ENCODE measurements at places on chromosomes 1 and 21.

GRCh38 chr1:13762642-13763041 is 62.7 kb downstream of the PRDM2 start:
- no peak for DNase-seq

GRCh38 chr1:198649232-198649967 is 10.6 kb downstream of the PTPRC start:
- DNase-seq, result no peak

GRCh38 chr1:181134543-181135436 is 46.3 kb downstream of the IER5 start:
- DNase-seq, result no peak

GRCh38 chr1:239237912-239238311 is 148.5 kb upstream of the CHRM3 start:
- DNase-seq, result no peak

DNA sequence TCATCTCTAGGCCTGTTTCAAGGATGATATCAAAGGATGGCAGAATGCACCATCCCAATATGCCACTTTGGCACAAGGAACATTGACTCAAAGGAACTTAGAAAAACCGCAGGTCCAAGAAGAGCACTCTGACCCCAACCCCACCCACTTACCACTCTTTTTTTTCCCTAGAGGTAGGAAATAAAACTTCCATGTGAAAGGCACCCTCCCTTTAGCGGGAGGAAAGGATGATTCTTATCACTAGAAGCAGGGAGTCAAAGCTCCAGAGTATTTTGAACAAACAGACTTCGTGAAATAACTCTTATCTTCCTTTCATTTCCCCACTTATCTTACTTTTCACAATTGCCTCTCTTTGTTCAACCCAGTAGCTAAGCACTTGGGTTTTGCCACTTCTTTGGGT is 22.2 kb downstream of the PSMG1 start:
- no peak for DNase-seq

DNA sequence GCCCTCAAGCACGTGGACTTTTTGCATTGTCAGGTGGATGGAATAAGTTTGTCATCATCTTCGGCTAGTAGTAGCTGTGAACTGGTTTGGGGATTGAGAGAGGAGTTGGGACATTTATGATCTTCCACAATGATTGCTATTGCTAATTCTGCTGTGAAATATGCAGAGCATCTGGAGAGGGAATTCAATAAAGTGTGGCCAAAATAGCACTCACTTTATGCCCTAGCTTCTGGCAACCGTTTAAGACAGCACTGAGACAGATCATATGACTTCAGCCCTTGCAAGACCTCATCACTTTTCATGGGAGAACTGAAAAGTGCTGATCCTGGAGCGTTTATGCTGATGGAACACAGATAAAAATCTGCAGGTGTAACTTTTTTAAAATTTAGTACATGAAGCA is 360.8 kb downstream of the GPATCH2 start:
- no peak for DNase-seq

GRCh38 chr1:163171826-163172225 is 30.9 kb downstream of the RGS5 start:
- DNase-seq, result no peak

All from heart left ventricle (tissue), 16 donors.